ENCODE measurements at places on chromosomes 6 and 20.

DNA sequence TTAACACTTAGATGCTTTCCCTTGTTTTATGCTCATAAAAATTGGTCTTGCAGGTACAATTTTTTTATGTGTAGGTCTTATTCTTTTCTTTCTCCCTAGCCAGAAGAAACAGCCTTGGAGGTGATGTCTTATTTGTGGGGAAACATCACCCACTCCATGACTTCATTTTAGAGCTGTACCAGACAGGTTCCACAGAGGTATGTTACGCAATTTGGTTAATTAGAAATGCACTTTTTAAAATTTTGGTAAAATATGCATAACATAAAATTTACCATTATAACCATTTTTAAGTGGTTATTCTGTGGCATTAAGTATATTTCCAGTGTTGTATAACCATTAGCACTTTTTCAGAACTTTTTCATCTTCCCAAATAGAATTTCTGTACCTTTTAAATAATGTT, 41.3 kb downstream of the NKX2-4 start:
- no peak for DNase-seq

DNA sequence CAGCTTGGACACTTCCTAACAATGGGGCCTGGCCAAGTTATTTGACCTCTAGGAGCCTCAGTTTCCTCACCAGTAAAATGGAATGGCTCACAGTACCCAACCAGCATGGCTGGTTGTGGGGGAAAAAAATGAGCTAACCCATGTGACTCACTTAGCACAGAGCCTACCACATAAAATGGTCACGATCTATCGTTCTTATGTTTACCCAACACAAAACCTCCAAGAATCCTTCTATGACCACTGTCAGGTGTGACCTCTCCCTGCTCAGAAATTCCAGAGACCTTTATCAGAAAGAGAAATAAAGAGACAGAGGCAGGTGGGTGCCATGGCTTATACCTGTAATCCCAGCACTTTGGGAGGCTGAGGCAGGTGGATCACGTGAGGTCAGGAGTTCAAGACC, 39.4 kb downstream of the BPIFB1 start:
- no peak for DNase-seq

- DNase-seq = no peak
Observed at GRCh38 chr6:146923205-146923833, 280.9 kb upstream of the STXBP5 start.

DNA sequence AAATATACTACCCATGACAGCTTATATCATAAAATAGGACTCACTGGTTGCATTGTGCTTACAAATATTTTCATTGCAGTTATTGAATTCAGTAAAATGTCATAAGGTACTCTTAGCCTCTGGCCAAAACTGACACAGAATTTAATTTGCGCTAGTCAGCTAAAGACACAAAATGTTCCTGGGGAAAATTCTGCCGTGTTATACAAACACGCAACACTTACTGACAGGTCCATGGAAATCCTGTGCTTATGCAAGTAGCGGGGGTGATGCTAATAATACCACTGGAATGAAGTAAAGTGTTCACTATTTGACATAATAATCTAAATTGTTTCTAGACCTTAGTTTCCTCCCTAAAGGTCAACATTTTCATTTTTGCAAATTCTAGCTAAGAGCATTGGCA, 354.4 kb upstream of the RSPO3 start:
- no peak for DNase-seq

GRCh38 chr6:37693546-37694250, 4.0 kb downstream of the MDGA1 start:
- DNase-seq = no peak

DNA sequence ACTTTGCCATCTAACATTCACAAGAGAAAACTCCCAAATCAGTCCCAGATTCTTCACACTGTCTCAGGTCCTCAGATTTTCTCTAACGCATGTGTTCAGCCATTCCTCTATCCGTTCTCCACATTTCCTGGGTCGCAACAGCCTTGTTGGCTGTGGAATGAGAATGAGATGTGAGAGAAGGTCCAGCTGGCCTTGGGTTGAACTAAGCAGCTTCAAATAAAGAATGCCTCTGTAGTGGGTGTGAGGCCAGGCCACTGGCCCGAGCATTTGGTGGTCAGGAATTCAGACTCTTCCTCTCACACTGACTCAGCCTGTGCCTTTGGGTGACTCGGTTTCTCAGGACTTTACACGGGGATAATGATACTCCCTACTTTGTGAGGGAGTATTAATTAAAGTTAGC, 73.8 kb upstream of the CCN6 start:
- DNase-seq = no peak

- DNase-seq = no peak
Observed at GRCh38 chr20:12947691-12948090, 61.1 kb upstream of the SPTLC3 start.

DNA sequence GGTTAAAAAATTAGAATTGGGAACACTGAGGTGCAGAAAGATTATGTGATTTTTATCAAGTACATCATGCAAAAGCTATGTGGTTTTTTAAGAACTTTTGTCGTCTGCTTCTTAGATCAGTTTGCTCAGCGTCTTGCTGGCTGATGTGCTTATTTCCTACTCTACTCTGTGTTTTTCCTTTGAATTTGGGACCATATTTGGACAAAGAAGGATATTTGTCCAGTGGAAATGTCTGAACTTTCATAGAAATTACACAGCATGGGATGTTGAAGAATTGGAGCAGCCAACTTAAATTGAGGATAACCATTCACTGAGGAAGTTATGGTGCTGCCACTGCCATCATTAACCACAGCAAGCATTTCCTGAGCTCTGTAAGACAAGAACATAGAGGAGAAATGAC, 252.8 kb upstream of the HS3ST5 start:
- no peak for DNase-seq

- no peak for DNase-seq
Observed at GRCh38 chr20:36273414-36274180, 32.5 kb upstream of the DLGAP4 start.

- no peak for DNase-seq
Observed at GRCh38 chr6:140178520-140178919, 804.1 kb upstream of the CITED2 start.

DNA sequence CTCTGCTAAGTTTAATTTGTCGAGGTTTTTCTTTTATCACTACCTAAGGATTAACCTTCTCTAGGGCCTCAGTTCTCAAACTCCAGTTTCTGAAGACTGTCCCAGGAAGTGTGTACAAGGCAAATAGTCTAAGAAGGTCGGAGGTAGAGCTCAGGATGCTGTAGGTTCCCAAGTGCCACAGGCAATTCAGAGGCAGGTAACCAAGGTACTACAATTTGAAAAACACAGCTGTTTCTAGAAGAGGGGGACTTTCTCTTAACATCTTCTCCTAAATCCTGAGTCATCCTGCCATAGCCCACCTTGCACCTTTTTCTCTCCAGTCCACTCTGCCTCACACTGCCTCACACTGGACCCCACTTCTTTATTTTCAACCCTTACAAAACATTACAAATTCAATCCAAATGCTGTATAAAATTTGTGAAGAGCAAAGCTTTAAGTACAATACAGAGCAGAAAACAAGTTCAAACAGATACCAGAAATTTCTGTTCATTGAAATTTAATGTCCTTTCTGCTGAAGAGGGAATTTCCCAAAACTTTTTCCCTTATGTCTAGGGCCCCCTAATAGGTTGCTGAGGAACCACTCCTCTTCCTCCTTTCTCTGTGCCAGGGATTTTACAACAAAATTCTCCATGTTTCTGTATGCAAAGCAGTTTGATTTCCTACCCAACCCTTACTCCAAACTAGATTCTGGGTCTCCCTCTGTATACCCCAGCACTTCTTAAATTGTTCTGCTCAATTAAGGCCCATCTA, 43.0 kb downstream of the FRK start:
- DNase-seq = no peak

DNA sequence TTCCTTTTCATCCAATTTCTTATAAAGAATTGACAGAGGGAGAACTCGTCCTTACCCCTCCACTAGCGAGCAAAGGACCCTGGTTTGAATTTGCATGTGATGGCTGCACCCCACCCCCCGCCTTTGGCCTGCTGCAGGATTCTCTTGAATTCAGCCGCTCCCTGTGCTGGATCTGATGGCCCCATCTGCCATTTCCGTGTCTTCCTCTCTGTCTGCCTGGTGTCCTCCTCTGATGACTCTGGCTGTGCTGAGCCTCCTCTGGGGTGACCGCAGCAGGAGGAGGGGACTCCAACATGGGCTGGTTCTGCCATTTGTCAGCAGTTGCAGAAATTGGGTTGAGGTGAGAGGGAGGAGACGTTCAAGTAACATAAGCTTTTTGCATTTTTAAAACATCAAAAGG, 188.8 kb downstream of the DLL1 start:
- DNase-seq = no peak

DNA sequence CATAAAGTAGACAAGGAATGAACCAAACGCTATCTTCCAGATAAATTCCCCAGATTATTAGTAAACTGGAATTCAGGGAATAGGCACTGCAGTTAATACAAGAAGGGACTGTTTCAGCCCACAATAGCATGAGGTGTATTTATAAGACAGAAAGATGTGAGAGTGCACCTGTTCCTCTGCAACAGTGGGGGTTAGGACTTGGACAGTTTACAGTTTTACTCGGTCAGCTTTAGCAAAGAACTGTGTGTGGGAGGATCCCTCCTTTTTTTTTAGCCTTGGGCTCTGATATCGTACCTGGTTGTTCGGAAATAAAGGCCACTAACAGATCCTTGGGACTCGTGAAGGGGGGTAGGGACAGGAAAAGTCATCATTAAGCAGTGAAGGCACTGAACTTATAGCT, 2.0 kb upstream of the MYLIP start:
- DNase-seq = no peak

- DNase-seq = no peak
Observed at GRCh38 chr6:128410584-128410983, 109.8 kb downstream of the PTPRK start.

- no peak for DNase-seq
Observed at GRCh38 chr6:83885984-83886383, 26.5 kb downstream of the CYB5R4 start.

DNA sequence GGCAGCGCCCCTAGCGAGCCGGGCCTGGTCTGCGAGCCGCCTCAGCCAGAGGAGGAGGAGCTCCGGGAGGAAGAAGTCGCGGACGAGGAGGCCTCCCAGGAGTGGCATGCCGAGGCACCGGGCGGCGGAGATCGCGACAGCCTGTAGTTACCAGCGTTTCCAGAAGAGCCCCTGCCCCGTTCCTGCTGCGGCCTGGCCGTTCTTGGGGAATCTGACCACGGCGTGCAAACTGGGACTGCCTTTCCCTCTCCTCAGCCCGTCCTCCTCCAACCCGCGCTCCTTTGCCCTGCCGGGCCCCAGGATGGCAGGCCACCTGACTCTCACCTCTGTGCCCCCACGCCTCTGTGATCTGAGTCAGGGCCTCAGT, 802 bp downstream of the HDGFL1 start:
- peak; percentile 46 for DNase-seq

- no peak for DNase-seq
Observed at GRCh38 chr6:4342407-4343137, 207.2 kb upstream of the ECI2 start.

GRCh38 chr20:62816031-62816883, 593 bp upstream of the COL9A3 start:
- no peak for DNase-seq

- DNase-seq = peak; percentile 79
Observed at GRCh38 chr20:31833130-31833930, 12.1 kb downstream of the FOXS1 start.

DNA sequence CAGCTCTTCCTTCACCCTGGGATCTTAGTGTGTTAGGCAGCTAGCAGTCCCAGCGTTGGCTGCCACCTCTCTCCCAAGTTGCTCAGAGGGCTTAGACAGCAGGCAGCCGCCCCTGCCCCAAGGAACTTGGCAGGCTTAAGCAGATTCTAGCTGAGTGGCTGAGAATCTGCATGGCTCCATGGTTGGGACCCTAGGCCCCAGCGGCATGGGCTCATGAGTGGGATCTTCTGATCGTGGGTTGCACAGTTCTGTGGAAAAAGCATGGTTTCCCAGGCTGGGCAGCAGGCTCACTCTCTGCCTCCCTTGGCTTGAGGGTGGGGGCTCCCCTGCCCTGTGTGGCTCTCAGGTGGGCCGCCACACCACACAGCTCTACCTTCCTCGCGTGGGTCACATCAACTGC, 1624.9 kb downstream of the GRIK2 start:
- DNase-seq = no peak

DNA sequence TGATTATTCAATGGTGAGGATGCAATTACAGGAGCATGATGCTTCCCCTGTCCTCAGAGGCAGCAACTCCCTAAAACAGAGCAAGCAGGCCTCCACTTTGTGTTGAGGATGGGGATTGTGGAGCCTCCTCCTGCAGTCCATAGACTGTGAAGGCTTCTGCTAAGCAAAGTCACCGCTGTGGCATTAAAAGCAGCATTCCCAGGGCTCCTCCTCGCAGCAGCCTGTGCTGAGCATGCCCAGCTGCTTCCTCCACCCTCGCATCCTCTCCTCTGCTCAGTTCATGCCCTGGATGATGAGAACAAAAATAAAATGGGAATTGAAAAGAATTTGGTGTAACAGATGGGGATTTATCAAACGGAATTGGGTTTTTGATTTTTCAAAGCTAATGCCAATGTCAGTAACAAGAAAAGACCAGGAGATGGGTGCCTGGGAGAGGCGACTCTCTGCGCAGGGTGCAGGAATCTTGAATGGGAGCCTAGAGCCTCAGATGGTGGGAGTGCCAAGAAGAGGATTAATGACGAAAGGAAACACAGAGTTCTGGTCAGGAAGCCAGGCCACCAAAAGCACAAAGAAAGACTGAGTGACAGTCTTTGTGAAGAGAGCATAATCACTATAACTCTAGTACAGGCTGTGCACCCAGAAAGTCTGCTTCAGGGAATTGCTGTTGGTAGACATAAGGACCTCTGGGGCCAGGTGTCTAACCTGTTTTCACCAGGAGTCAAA, 347.6 kb downstream of the TPBG start:
- no peak for DNase-seq

- DNase-seq = no peak
Observed at GRCh38 chr6:145067430-145067829, 667.9 kb downstream of the EPM2A start.

DNA sequence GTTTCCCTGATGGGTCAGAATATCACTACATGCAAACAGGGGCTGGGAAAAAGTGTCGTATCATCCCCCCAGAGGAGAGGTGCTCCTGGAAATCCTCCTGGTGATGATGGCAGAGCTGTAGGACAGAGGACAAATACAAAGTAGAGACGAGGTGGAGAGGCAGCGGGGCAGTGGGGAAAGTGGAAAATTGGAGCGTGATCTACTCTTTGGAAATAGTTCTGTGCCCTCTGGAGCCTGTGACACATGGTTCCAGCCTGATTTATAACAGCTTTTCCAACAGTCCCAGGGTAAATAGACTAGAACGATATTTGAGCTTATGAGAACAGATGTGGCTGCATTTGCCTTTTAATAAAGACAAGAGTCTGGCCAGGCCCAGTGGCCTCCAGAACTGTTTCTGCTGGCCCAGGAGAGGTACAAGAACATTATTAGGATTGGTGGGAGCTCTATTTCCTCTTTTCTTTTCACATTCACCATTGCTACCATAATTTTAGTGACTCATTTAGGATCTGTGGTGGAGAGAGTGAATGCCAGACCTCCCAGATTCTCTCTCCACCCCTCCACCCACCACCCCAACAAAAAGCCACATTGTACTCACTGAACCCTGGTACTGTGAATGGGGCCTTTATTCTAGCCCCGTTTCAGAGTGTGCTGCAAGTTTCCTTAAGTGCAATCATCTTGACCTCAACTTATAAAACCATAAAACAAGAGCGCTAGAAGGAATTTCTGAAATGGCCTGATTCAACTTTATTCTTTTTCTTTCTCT, 78.3 kb downstream of the BTBD3 start:
- DNase-seq = no peak

- DNase-seq = no peak
Observed at GRCh38 chr6:167898673-167899311, 72.1 kb downstream of the AFDN start.

GRCh38 chr20:49742948-49743347, 29.3 kb upstream of the B4GALT5 start:
- DNase-seq = no peak
